ENCODE measurements at places on chromosomes 6 and 20.
A peak's percentile ranks its signal among the peaks of the same experiment; 100 is the strongest.

DNA sequence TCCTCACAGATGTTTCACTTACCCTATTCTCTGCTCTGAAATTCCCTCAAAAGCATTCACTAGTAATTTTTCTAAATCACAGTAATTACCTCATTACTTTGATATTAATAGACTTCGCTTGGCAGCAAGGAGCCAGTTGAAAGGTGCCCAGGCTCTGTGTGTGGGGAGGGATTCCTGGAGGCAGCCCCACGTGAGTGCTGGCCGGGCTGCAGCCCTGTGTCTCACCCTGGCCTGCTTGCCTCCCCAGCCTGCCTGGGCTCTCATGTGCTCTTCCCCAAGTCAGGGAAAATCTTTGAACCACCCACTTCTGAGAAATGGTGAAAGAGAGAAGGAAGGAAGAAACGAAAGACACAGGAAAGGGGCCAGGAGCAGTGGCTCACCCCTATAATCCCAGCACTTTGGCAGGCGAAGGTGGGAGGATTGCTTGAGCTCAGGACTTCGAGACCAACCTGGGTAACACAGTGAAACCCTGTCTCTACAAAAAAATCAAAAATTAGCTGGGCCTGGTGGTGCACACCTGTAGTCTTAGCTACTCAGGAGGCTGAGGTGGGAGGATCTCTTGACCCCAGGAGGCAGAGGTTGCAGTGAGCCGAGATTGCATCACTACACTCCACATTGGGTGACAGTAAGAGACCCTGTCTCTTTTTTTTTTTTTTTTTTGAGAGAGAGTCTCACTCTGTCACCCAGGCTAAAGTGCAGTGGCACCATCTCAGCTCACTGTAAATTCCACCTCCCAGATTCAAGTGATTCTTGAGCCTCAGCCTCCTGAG, 20.0 kb upstream of the SNTA1 start:
- DNase-seq: no peak

- DNase-seq: peak; percentile 4
These were observed at the start of gene PKHD1 for GRCh38 chr6:52087498-52087999. Gene PKHD1 (minus strand): TSS chr6:52087613. CDS start chr6:52084933, 2,680 bp downstream.

- DNase-seq: peak; percentile 51
These were observed 16.1 kb downstream of the BPIFB1 start for GRCh38 chr20:33299111-33299603.

DNA sequence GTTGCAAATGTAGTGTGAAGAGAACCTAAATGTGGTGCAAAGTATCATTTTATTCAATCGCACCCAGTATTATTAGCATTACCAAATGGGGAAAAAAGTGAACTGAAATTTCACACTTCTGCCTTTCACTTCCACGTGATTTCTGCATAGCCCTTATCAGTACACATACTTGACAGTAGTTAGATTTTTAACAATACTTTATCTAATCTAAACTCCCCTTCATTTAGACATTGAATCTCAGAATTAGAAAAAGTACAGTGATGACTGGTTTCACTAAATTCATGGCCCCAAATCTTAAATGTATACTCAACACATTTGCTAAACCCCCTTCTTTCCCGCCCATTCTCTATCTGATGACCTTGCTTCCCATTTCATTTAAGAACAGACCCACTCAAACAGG, 14.3 kb downstream of the STX7 start:
- no peak for DNase-seq

DNA sequence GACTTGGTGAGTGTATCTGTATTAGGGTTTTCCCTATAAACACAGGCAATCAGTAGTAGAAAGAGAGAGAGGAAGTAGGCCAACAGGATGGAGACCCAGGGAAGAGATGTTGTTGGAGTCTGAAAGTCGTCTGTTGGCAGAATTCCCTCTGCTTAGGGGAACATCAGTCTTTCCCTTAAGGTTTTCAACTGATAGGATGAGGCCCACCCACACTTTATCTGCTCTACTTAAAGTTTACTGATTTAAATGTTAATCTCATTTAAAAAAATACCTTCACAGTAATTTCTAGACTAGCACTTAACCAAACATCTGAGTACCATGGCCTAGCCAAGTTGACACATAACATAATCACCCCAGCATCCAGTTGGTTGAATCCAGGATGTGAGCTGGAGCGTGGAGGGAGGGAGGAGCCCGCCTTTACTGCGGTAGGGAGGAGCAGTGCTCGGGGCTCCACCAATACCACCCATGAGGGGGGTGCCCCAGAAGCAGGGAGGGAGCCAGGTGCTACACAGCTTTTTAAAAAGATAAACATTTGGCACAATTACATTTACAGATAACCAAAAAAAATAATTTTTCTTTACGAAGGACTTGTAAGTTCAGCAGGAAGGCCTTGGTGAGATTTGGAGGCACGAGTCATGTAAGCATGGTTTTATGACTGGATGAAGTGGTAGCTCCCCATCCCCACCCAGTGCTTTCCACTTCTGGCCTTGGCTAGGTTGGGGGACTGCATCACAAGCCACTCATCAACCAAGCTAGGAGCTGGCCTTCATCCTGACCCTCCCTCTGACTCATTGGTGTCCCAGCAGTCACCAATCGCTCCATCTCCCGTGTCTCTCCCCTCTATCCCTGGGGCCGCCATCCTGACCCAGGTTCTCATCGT, 18.4 kb upstream of the SNX9 start:
- peak; percentile 35 for DNase-seq

- DNase-seq: no peak
These were observed 80.0 kb upstream of the FOXQ1 start for GRCh38 chr6:1231941-1232340.

DNA sequence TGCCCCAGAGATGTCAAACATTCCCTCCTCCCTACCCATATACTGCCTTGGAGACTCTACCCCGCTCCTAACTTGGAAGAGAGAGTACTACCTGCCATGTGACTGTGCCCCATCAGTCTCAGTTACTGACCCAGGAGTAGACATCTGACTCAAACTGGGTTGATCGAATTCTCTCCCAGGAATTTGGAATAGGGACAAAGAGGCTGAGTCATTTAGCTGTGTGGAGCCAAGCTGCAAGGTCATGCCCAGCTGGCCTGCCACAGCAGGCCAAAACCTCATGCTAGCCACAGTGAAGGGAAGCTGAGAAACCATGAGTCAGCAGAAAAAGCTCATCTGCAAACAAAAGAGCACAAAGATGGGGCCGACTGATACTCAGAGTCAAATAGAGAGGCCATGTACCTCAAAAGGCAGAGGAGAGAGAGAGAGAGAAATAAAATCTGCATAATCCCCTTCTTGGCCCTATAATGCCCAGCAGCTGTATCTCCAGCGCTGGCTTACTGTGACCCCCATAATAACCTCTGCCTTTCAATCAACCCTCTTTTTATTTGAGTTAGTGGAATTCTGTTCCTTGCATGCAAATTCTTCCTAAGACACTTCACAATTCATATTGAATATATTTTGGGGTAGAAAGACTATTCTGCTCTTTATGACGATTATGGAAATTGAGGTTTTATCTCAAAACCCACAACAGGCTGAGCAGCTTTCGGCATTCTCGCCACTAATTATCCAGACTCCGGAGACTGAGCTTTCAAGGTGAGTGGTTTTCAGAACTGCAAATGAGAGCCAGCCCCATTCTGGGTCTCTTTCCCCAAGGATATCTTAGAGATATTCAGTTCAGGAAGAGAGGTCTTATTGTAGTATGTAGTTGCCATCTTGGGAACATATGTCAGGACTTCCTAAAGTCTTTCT, 21.4 kb upstream of the AKIRIN2 start:
- peak; percentile 98 for DNase-seq

- no peak for DNase-seq
These were observed 10.1 kb downstream of the HMGCLL1 start for GRCh38 chr6:55568808-55569439.

DNA sequence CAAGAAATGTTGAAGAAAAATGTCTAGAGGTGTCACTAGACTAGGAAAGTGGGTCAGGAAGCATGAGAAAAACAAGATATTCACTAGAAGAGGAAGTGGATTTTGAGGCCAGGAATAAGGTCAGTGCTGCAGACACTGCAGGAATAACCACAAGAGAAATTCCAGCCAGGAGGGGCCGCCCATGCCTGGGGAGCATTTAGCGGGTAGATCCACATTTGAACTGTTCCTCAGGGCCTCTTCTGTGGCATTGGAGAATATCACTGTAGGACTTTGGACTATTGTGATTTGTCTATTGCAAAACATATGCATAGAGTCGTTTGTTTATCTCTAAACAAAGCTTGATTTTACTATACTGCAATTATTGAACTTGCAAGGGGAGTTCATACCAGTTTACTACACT, 49.6 kb upstream of the CCDC28A start:
- peak; percentile 12 for DNase-seq

DNA sequence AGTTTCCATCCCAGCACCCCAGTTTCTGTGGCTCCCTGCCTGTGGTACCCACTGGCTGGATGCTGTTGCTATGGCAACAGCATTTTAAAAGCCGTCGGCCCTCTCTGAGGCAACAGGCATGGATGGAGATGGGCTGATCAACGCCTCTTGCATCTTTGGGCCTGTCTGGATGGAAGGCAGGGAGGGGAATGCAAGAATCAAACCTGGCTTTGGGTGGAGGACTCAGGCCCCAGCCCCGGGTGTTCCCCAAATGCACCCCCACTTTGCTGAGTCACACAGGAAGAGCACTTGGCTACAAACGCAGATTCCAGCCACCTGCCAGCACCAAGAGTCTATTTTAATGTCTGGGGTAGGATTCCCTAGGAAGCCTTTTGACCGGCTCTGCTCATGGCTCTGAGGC, 45.7 kb upstream of the TGM2 start:
- peak; percentile 65 for DNase-seq

DNA sequence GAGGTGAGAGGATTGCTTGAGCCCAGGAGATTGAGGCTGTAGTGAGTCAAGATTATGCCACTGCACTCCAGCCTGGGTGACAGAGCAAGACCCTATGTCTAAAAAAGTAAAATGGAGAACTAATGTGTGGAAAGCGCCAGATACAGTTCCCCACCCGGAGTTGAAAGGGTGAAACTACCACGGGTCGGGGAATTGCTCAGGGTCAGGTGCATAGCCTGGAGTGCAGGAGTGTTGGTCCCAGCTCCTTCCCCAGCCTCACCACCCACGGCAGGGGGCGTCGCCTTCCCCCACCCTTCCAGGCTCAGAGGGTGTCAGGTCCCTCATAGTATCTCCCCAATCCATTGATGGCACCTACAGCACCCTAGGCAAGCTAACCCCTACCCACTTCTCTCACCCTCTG, 26.1 kb downstream of the C20orf203 start:
- DNase-seq: no peak

GRCh38 chr6:52136934-52137467, 49.2 kb upstream of the IL17A start:
- DNase-seq: no peak

DNA sequence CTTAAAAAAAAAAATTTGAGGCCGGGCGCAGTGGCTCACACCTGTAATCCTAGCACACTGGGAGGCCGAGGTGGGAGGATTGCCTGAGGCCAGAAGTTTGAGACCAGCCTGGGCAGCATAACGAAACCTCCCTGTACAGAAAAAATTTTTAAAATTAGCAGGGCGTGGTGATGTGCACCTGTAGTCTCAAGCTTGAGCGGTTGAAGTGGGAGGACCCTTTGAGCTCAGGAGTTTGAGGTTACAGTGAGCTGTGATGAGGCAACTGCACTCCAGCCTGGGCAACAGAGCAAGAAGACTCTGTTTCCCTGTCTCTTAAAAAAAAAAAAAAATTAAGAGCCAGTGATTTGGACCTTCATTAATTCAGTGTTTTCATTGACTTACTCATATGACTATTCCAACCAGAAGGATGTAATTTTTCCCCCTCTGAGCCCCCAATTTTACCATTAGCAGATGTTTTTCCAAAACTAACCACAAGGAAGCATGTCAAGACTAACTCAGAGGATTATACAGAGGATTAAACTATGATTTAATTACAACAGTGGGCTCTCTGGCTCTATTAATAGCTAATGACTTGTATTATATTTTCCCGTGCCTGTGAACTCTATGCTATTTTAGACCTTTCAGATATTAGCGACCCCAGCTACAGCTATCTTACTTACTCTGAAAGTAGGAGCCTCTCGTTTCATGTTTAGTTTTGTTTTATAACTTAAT, 75.1 kb downstream of the ARID1B start:
- DNase-seq: no peak
